ENCODE measurements at places on chromosomes 7 and 10.

DNA sequence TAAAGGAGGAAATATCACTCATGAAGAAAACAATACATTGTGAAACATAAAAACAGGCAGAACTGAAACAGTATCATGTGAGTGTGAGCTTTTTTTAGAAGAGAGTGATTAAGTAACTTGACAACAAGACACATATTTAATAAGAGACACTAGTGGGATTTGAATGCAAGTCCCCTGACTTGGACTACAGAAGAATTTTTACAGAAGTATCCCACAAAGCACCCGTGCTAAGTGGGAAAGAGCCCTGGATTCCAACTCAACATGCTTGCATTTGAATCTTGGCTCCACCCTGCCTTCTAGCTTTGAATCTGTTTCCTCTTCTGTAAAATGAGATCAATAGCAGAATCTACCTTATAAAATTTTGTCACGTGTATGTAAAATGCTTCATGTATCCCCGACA, 166.2 kb downstream of the ZNF365 start:
- no peak for DNase-seq

GRCh38 chr10:48608976-48609375, 4.1 kb upstream of the ARHGAP22 start:
- no peak for DNase-seq

DNA sequence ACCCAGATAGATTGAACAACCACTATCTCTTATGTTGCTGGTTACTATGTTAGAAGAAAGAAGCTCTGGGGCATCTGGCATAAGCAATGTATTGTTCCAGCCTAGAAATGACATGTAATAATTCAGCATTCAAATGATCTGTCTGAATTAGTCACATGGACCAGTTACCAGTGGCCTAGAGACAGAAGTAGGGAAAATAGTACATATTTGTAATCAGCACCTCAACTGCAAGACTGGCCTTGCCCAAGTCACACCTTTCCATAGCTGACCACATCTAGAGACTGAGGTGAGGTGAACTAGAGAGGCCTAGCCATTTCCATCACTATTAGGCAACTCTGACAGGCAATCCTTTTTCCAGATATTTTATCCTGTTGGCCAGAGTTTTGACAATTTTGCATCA, 315.6 kb upstream of the KCND2 start:
- no peak for DNase-seq

GRCh38 chr7:155792315-155792960, 19.8 kb downstream of the SHH start:
- DNase-seq: no peak
